ENCODE measurements at places on chromosomes 4 and X.

- peak; percentile 43 for DNase-seq
Observed at GRCh38 chr4:80268081-80268823, 1.8 kb downstream of the FGF5 start.

- no peak for DNase-seq
Observed at GRCh38 chr4:19230906-19231545, 1020.7 kb upstream of the SLIT2 start.

- DNase-seq = no peak
Observed at GRCh38 chrX:114715096-114715495, 131.2 kb downstream of the HTR2C start.

DNA sequence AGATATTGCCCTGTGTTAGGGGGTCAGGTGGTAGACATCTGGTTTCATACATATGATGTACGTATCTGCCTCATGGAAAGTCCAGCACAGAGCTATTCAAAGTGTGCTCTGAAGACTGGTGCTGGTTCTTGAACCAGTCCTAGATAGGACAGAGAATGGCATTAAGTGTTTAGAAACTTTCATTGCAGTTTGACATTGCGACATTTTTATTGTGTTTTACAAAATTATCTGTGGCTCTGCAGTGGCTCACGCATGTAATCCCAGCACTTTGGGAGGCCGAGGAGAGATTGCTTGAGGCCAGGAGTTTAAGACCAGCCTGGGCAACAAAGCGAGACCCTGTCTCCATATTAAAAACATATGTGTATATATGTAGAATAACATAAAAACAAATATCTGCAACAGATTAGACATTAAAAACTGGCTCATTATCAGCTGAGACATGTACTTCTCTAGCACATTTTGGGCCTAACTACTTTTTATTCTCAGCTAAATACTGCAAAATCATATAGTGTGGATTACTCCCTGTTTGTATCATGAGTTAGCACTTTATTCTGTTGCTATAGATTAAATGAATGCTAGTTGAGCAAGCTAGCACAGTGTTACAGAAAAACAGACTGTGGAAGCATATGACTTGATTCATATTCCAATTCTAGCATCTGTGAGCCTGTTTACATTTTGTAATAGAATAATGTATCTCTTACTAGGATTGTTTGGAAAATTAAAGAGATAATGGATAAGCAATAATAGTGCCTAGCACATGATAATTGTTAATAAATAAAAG is 57.1 kb downstream of the USP9X start:
- peak; percentile 25 for DNase-seq

DNA sequence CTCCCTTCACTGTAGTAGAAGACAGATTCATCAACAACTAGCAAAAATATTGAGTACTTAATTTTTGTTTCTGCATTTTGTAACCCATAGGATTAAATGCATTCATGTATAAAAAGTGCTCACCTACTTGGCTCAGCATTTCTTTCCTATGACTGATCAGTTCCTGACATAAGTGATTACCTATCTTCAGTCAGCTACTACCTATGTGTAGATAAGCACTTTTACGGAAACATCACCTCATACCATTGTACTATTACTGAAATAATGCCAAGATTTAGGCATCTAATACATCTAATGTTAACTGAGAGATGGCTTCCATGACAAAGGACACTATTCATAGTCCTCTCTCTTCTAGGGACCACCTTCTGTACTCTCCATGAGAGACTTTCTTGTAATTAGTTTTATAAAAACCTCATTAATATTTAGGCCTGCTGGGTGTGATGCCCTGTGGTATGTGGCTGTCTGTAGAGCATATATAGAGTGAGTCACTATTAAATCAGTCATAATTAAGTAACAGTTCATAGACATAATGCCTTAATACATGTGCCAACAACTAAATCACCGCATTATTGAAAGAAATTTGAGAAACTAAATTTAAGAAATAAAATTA is 147.0 kb downstream of the PDGFC start:
- DNase-seq = no peak

DNA sequence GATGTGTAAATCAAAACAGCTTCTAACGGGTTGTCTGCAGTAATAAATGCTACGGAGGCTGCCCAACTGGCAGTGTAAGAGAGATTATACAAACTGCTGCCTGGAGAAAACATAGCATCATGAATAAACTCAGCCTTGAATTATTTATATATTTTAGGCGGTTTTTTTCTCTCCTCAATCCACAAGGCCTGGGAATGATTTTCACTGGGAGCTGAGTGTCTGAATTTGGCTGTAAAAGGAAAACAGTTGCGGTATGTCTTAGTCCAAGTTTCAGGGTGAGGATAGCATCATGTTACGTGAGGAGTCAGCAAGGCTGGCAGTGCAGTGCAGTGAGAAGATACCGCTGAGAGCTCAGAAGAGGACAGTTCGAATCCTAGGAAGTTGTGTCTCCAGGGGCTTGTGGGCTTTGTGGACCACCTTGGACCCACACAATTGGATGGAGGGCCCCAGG is 291.5 kb upstream of the BOD1L1 start:
- DNase-seq = peak; percentile 74

DNA sequence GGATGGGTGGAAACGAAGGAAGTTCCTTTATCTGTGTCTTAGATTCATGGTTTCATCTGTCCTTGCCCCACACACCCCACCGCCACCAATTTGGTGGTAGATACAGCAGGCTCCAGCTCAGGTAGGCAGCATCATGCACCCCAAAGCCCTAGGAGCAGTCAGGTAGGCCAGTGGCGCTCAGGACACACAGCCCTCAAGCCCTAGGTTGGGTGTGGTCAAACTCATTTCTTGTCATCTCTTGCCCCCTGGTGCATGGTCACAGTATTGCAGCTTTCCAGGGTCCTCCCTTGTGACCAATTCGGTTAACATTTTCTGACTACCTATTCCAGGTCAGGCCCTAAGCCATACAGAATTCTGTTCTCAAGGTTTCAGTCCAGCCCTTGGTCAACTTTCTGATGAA is 14.5 kb upstream of the PRRG3 start:
- no peak for DNase-seq

DNA sequence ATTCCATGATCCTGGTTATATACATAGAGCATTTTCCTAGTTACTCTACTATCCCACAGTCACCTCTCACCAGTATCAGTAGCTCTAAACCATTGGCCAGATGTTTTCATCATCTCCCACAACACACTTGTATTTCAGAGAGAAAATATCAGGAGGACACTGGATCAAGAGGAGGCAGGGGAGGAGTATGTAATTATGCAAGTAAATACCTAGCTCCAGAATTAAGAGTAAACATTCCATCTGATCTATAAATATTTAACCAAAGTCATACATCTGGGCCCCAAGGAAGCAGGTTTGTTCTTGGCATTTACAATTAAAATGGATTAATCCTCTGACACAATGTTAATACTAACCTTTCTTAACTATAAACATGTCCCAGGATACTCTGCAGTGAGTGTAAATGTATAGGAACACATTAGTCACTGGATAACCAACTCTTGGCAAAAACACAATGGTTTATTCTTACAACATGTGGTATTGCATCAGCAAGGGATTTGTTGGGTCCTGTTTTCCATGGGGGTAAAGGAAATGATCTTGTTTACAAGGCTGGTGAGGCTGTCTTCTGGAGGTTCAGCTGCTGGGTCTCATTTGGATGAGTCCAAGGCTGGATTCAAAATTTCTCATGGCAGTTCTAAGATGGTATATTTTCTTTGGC is 170.1 kb downstream of the ATG4A start:
- peak; percentile 79 for DNase-seq
